ENCODE measurements at places on chromosomes 1 and 21. TPM values are rescaled to one million over a fixed set of nuclear protein-coding genes. Genes with fewer than 3 reads are reported as not detected.
A peak's percentile ranks its signal among the peaks of the same experiment; 100 is the strongest.

The KCNA3 gene
- total RNA-seq = 0.27 TPM

DNA sequence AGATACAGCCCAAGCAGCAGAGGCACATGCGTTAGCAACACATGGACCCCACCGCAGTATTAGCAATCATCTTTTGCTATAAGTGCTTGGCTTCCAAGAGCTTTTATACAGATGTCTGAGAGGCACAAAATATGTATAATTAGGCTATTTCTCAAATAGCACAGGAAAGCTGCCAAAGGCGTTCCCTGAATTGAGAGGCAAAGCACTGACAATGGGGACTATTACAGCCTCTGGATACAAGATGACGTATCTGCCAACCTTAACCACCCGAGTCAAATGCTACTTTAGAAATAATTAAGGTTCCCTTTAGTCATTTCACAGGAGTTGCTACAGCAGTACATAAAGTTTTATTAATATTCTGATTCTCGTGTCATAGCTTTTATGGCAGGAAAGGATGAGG lies 6.4 kb downstream of the STMN1 start:
- peaks cover 61% of the 10 kb centered on the region for H3K36me3 ChIP-seq
- no peak overlapping the region for H3K27ac ChIP-seq
- peaks cover 25% of the 10 kb centered on the region for H3K4me1 ChIP-seq
- no peaks in the 10 kb centered on the region for H3K27me3 ChIP-seq

The HDAC1 gene
- total RNA-seq = 31.2 TPM

DNA sequence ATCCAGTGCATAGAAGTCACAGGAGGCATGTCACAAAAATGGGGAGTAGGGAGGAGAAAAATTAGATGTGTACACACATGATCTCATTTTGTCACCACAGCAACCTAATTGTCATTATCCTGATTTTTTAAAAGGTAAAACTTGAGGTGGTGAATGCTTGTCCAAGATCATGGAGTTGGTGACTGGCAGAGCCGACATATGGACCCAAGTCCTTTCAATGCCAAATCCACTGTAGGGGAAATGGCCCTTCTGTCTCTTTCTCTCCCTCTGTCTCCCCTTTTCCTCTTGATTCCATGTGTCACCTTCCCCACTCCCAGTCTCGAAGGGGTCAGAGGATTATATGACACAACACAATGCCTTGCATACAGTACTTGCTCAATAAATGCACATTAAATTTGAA lies 65.7 kb upstream of the JUN start:
- H3K27ac ChIP-seq = no peak overlapping the region
- no peaks in the 10 kb centered on the region for H3K27me3 ChIP-seq
- no peaks in the 10 kb centered on the region for H3K36me3 ChIP-seq
- DNase-seq = no peak
- H3K4me3 ChIP-seq = no peak overlapping the region

DNA sequence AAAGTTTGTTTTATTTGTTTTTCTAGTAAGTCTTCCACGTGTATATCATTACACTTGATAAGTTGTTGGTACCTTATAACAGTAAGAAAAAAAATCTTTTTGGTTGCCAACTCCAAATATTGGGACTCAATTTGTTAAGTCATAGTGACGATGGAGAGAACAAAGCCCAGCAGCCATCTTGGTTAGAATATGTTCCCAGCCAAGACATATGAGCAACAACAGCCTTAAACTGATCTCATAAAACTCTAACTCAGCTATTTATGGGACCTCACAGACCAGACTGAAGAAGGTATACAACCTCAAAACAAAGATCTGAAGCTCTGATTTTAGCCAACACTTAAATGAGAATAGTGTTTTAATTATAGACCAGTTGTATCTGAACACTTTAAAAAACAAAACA lies 281.3 kb downstream of the VAV3 start:
- H3K36me3 ChIP-seq = no peaks in the 10 kb centered on the region
- no peak overlapping the region for H3K27ac ChIP-seq
- no peak overlapping the region for H3K4me3 ChIP-seq
- H3K4me1 ChIP-seq = no peaks in the 10 kb centered on the region

GRCh38 chr1:31977385-31978131 lies 36.1 kb upstream of the KHDRBS1 start:
- H3K36me3 ChIP-seq = no peaks in the 10 kb centered on the region
- no peak overlapping the region for H3K4me3 ChIP-seq
- peak; percentile 48 for DNase-seq
- peaks cover 11% of the 10 kb centered on the region for H3K4me1 ChIP-seq
- H3K27ac ChIP-seq = no peak overlapping the region

- H3K27ac ChIP-seq = no peak overlapping the region
- no peak for DNase-seq
- no peaks in the 10 kb centered on the region for H3K4me1 ChIP-seq
- H3K4me3 ChIP-seq = no peak overlapping the region
- no peaks in the 10 kb centered on the region for H3K36me3 ChIP-seq
Measured at GRCh38 chr1:220224033-220224432, 48.2 kb downstream of the RAB3GAP2 start.

DNA sequence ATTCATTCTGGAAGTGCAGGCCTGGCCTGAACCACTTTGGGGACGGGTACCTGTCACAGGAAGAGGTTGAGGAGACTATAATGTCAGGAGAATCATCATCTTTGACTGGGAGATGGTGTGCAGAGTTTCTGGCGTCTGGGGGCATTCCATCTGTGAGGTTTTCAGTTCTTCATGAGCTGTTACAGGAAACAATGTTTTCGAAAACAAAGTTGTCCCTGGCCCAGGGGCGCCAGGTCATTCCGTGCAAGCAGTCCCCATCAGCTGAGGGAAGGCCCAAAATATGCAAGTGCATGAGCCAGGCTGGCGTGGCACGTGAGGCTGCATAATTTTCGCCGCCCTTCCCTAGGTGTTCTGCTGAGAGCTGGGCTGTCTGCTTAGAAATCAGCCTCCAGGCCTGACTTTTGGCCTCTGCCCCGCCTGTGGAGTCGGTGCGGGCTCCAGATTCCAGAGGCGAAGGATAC lies 68.4 kb upstream of the ATP5PO start:
- H3K27ac ChIP-seq = no peak overlapping the region
- no peaks in the 10 kb centered on the region for H3K36me3 ChIP-seq
- no peaks in the 10 kb centered on the region for H3K4me1 ChIP-seq
- no peak for DNase-seq

The SHISAL2A gene
- 1.8 TPM for total RNA-seq

The PPM1J gene
- total RNA-seq = 2.1 TPM

The SLAMF8 gene
- total RNA-seq = 0.27 TPM

The PLA2G4A gene
- 7.1 TPM for total RNA-seq
